ENCODE measurements at places on chromosomes 16 and 17.

- DNase-seq = no peak
Measured at GRCh38 chr17:60887614-60888028, 210.0 kb downstream of the BCAS3 start.

DNA sequence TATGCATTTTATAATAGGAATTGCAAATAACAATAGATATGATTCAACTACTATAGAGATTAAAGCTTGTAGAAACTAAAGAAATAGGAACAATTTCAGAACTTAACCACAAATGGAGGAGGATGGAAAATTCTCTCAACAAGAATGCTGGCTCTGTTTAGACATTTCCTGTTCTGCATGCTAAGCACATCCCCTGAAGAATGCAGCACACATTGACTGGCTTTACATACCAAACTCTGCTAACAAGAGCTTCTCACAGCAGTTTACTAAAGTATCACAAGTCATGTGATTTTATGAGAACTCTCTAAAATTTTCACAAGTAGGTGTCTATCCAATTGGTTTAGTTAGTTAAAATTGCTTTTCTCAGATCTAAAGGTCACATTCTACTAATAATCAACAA lies 85.2 kb downstream of the SPAG9 start:
- DNase-seq = no peak

DNA sequence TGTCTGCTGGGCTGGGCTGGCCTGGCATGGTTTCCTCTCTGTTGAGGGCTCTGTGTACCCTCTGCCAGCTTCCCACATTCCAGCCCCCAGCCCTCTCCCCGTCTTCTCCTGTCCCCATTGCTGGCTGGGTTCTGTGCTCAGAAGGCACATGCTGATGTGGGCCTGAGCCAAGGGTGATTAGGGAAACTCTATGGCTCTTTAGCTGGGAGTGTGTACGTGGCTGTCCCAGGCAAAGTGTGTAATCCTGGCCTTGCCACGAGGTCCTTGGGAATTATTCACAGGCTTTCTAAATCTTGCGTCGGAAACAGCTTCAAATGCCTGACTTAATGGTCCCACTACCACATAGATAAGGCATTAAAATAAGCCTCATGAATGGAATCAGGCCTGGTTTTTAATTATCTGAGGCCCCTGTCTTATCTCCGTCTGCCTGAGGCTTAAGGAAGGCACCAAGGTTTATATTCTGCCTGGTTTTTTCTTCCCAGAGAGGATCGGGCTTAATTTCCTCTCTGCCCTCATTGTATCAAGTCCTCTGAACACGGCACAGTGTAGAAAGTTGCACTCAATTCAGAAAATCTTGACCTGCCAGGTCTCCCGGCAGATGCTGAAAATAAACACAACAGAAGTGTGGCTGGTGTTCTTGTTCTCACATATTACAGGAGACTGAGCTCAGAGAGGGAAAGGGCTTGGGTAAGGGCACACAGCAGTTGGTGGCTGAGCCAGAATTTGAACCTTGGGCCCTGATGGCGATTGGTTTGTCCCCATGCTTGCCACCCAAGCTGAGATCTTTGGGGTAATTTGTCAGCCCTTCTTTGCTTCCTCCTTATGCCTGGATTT lies 52.9 kb upstream of the LGALS9 start:
- peak; percentile 67 for DNase-seq

DNA sequence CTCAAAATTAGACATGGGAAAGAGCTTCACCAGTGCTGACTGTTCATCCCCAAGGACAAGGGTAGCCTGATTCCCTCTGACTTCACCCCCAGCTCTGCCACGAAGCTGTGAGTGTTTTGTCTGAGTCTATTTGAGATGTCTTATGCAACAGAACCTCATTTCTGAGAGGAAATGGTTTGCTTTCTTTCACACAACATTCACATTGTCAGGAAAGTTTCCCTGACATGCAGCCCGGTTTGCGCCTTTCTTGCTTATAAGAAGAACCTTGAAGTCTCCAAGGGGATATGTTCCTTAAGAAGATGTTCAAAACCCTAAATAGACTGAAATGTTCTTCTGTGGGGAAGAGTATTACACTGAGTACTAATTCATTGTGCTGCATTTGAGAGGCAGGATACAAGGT lies 300.5 kb upstream of the CCL2 start:
- no peak for DNase-seq

DNA sequence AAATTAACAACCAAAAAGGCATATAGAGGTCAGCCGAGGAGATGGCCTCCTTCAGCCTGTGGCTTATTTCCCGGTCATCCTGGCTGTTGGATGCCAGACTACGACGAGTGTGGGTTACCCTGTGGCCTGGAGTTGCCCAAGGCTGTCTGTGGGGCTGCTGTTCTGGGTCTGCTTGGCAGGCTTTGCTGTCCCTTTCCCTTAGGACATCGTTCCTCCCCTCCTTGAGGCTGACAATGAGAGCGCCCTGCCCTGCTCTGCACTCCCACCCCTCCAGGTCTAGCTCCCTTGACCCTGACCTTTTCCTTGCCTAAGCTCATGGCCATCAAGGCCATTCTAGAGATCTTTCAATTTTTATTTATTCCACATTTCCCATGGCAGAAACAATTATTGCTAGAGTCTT lies 1.9 kb upstream of the CBFB start:
- no peak for DNase-seq

DNA sequence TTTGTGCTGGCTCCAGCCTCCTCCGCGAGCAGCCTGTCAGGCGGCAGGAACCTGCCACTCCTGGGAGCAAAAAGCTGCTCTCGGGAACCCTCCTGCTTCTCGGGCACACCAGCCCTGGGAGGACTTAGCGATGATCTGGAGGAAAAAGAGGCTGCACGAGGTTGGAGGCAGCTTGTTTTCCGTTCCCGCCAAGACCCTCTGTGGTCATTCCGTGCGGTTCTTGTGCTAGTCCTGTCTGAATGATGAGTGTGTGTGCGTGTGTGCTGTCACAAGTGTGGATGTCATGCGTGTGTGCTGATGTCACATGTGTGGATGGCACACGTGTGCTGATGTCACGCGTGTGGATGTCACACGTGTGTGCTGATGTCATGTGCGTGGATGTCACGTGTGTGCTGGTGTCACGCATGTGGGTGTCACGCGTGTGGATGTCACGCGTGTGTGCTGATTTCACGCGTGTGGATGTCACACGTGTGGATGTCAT lies 150.0 kb downstream of the NPIPB11 start:
- no peak for DNase-seq

DNA sequence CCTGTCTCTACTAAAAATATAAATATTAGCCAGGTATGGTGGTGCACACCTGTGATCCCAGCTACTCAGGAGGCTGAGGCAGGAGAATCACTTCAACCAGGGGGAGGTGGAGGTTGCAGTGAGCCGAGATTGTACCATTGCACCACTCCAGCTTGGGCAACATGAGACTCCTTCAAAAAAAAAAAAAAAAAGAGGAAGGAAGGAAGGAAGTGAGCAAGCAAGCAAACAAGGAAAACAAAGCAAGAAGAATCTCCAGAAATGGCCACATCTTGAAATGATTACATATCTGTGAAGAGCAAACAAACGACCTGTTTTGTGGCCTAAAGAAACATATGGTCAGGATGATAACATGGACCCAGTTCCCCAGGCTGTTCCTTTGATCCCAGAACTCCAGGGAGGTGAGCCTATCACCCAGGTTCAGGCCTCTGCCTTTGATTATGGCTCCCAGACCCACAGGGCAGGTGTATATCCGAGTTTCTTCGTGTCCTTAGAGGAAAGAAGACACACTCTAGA lies 8.9 kb downstream of the ACOX1 start:
- DNase-seq = no peak

GRCh38 chr17:37079735-37080134 lies 131.0 kb downstream of the AATF start:
- DNase-seq = no peak

- peak; percentile 90 for DNase-seq
Measured at GRCh38 chr17:42798383-42799380, at the start of the genes CNTD1 and COA3. Gene CNTD1 (plus strand): TSS chr17:42798861. CDS start chr17:42799068, 207 bp downstream. Gene COA3 (minus strand): TSS chr17:42798704. CDS start chr17:42798681, 23 bp downstream.

DNA sequence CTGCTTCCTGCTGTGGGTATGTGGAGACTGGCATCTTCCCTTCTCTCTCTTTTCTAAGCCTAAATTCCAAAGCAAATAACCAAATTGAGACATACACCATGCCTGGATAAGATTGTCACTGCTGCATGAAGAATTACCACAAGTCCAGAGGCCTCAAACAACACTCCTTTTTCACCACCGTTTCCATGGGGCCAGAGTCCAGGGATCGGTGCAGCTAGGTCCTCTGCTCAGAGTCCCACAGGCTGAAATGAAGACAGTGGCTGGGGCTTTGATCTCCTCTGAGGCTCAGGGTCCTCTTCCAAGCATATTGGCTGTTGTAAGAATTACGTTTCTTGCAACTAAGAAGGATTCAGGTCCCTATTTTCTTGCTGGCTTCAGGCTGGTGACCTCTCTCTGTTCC lies 130.4 kb downstream of the SLC39A11 start:
- DNase-seq = no peak

DNA sequence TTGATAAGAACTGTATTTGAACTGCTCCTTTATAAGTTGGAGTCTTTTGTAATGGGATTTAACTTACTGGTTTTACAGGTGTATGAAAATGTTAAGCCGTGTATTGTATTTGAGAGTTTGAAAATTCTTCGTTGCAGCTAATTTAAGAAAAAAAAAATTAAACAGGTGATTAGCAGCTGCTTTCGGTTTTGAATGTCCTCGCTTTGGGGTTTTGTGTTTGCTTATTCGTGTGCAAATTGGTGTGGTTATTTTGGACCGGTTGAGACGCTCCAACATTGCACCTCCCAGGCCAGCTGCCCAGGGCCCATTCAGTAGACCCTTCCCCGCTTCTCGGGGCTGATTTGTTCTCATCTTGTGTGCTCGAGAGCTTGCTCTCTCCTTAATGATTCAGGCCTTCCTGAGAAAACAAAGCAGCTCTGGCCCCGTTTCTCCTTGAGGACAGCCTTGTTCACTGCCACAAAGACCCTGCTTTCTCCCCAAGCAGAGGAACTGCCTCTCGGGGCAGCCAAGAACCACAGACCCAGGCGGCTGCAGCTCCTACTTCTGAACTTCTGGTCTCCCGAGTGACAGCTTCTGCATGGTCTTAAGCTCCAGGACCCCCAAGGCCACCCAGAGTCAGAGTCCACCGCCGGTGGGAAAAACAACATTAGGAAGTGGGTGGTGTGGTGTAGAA lies 100.5 kb downstream of the MSI2 start:
- no peak for DNase-seq

DNA sequence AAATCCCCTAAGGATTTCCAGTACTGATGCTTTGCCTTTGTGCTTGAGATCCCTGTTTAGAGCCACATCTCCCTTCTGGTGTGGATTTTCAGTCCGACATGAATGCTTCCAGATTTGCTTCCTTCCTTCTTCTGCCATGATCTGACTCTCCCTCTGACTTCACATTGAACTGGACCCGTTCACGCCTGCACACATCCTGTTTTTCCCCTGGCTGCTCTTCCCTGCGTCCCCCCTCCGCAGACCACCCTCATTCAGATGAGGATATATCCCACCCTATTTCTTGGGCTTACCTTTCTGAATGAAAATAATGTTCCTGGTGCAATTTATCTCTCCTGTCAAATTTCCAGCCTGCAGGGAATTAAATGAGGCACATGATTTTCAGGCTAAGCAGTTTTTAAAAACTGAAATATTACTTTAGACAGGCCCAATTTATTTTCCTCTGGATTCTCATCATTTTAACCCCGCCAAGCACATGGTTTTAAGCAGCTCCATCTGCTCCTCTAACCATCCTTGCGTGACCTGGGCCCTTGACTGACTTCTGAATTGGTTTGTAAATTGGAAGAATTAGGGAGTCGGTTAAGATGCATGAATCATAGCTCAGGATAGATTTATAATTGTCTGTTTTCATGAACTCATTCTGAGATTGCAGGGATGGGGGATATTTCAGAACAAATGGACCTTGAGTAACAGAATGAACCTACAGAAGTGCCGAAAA lies 59.2 kb downstream of the BMERB1 start:
- peak; percentile 54 for DNase-seq

GRCh38 chr16:57538235-57538721 lies 1.9 kb upstream of the CCDC102A start:
- DNase-seq = peak; percentile 32

- DNase-seq = no peak
Measured at GRCh38 chr16:11994143-11995119, 17.9 kb downstream of the SNX29 start.

DNA sequence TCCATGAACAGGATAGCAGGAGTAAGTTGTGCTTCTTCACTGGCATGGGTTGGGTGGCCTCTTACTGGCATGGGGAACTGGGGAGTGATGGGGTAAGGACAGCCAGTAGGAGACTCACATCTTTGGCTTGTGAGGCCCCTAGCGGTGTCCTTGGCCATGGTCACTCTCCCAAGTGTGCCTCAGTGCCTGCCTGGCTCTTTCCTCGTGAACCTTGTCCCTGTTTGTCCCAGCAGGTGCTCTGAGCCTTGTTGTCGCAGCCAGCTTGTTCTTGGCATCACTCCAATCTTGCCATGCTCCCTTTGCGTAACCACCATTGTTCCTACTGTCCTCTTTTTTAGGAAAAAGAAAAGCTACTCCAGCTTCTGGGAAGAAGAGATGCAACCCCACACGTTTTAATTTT lies 53.6 kb upstream of the SDK2 start:
- DNase-seq = peak; percentile 27

- DNase-seq = no peak
Measured at GRCh38 chr17:45129426-45129939, 2.8 kb downstream of the PLCD3 start.

DNA sequence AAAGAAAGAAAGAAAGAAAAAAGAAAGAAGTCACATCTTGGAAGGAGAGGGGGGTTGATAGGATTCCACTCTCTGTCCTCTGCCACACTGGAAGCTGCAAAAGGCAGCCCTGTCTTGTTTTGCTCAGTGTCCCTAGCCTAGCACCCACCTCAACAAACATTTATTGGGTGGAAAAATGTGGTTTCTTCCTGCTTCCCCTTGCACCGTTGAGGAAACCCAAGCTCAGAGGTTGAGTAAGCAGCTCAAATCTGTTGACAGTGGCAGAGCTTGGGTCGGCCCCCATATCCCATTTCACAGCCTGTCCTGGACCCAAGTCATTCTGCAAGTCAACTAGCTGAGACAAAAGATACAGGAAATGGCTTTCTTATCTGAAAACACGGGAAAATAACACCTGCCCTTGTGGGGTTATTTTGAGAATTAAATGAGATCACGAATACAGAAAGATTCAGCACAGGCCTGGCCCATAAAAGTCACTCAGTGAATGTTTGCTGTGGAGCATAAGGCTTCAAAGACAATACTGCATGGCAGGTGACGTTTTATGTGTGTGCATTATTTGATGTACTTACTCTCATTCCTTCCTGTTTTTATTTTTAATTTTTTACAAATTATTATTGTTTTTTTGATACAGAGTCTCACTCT lies 63.6 kb downstream of the SCNN1B start:
- DNase-seq = no peak

DNA sequence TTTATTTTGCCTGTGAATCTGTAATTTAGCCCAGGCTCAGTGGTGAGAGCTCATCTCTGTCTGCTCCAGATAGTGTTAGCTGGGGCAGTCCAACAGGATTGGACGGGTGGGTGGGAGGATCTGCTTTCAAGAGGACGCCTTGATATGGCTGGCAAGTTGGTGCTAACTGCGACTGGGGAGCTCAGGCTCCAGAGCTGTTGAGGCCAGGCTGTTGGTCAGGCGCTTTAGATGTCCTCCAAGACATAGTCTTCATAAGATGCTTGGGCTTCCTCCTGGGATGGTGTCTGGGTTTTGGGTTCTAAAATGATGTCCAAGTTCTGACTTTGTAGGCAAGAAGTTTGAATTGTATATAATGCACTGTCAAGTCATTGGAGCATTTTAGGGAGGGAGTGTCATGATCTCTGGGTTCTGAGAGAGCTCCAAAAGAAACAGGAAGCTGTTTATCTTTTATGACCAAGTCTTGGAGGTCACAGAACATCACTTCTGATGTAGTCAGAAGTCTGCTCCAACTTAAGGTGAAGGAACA lies 12.8 kb upstream of the PCTP start:
- no peak for DNase-seq

GRCh38 chr17:50048146-50048720 lies 7.7 kb upstream of the ITGA3 start:
- DNase-seq = no peak

- DNase-seq = no peak
Measured at GRCh38 chr17:13671771-13672170, 70.0 kb upstream of the HS3ST3A1 start.

Data from right forelimb (tissue), 1 donor.